ENCODE measurements at places on chromosomes 13 and 19. TPM values are rescaled to one million over a fixed set of nuclear protein-coding genes. Genes with fewer than 3 reads are reported as not detected.
A peak's percentile ranks its signal among the peaks of the same experiment; 100 is the strongest.

ZNF229 gene
- total RNA-seq = 2.6 TPM

AMER2 gene
- not detected for total RNA-seq

C5AR1 gene
- total RNA-seq = 4.0 TPM

SLC6A16 gene
- 5.1 TPM for total RNA-seq

ADAMTS10 gene
- total RNA-seq = 40.3 TPM

DNA sequence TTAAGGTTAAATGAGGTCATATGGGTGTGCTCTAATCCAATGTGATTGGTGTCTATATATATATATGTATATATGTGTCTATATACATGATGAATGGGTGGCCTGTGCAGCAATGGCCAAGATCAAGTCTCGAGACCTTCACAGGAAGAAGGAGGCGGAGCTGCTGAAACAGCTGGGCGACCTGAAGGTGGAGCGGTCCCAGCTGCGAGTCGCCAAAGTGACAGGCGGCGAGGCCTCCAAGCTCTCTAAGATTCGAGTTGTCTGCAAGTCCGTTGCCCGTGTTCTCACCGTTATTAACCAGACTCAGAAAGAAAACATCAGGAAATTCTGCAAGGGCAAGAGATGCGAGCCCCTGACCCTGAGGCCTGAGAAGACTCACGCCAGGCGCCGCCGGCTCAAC is 109.8 kb downstream of the EFNB2 start:
- no peak overlapping the region for H3K27ac ChIP-seq
- H3K4me3 ChIP-seq = no peak overlapping the region
- H3K27me3 ChIP-seq = no peaks in the 10 kb centered on the region

DNA sequence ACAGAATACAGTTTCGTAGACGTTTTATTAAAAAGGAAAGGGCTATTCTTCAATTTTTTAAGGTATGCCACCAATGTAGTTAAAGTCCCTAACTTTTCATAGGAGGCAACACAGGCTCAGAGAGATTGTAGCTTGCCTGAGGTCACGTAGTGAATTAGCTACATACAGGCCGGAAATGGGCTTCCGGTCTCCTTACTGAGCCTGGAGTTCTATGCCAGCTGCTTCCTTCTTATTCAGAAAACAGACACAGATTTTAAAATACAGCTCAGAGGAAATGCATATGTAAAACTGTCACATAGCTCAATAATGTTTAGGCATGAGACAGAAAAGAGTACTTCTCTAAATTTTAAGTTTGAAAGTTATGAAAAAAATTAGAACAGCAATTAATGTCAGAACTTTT is 85.4 kb upstream of the TUBA3C start:
- no peak overlapping the region for H3K27ac ChIP-seq
- no peak overlapping the region for H3K4me3 ChIP-seq
- no peaks in the 10 kb centered on the region for H3K27me3 ChIP-seq
- H3K4me1 ChIP-seq = no peaks in the 10 kb centered on the region
- H3K36me3 ChIP-seq = no peaks in the 10 kb centered on the region

DNA sequence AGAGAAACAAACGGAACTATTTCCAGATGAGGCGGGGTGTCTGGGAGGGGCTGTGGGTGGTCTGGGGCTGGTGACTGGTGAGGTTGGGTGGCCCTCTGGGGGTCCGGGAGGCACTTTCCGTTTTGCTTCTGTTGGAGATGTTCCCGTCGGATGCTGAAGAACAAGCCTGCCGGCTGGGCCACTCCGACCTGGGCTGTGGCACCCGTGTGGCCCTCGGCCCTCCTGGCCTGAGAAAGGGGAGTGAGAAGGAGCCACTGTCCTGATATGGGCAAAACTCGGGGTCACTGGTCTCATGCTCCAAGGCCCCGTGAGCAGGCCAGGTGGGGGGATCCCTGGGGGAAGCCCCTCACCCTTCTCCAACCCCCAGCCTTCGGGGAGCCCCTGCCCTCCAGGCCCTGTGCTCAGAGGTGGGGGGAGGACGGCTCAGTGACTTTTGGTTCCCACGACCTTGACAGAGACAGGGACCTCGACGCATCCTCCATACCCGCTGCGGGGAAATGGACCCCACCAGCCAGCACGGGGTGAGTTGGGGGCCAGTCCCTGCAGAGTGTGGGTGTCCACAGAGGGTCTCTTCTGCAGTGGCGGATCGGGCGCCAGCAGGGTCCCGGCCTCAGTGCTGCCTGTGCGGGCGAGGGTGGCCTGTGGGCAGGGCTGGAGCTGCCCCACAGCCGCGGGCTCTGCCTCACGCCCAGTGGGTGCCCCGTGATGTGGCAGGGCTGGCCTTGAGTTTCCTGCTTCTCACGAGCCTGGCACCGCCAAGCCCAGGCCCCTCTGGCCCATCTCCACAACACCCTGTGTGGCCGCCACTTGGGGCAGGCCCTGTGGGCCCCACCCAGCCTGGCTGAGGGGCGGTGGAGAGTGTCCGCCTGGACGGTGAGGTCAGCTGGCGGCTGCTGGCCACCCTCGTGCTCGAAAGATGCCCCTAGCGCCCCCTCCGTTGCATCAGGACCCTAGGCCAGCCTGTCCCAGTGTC is 4.4 kb upstream of the TBXA2R start:
- DNase-seq = no peak
- no peak overlapping the region for H3K27ac ChIP-seq
- no peak overlapping the region for H3K4me3 ChIP-seq
- H3K4me1 ChIP-seq = peaks cover 10% of the 10 kb centered on the region

GRCh38 chr13:36211567-36211966 is 2.8 kb downstream of the SOHLH2 start:
- H3K27ac ChIP-seq = no peak overlapping the region
- H3K36me3 ChIP-seq = no peaks in the 10 kb centered on the region
- DNase-seq = no peak
- no peaks in the 10 kb centered on the region for H3K4me1 ChIP-seq
- no peak overlapping the region for H3K4me3 ChIP-seq
- H3K27me3 ChIP-seq = peaks cover 2% of the 10 kb centered on the region

- peaks cover 26% of the 10 kb centered on the region for H3K4me1 ChIP-seq
- H3K4me3 ChIP-seq = peak overlapping the region; percentile 46
- no peaks in the 10 kb centered on the region for H3K36me3 ChIP-seq
- peak overlapping the region; percentile 78 for H3K27ac ChIP-seq
- no peak for DNase-seq
- H3K27me3 ChIP-seq = no peaks in the 10 kb centered on the region
These were observed 394.3 kb downstream of the FOXO1 start for GRCh38 chr13:40271931-40272775.

- DNase-seq = no peak
- no peak overlapping the region for H3K4me3 ChIP-seq
- no peaks in the 10 kb centered on the region for H3K4me1 ChIP-seq
- no peaks in the 10 kb centered on the region for H3K36me3 ChIP-seq
These were observed 122.0 kb downstream of the UQCRFS1 start for GRCh38 chr19:29090783-29091526.

DNA sequence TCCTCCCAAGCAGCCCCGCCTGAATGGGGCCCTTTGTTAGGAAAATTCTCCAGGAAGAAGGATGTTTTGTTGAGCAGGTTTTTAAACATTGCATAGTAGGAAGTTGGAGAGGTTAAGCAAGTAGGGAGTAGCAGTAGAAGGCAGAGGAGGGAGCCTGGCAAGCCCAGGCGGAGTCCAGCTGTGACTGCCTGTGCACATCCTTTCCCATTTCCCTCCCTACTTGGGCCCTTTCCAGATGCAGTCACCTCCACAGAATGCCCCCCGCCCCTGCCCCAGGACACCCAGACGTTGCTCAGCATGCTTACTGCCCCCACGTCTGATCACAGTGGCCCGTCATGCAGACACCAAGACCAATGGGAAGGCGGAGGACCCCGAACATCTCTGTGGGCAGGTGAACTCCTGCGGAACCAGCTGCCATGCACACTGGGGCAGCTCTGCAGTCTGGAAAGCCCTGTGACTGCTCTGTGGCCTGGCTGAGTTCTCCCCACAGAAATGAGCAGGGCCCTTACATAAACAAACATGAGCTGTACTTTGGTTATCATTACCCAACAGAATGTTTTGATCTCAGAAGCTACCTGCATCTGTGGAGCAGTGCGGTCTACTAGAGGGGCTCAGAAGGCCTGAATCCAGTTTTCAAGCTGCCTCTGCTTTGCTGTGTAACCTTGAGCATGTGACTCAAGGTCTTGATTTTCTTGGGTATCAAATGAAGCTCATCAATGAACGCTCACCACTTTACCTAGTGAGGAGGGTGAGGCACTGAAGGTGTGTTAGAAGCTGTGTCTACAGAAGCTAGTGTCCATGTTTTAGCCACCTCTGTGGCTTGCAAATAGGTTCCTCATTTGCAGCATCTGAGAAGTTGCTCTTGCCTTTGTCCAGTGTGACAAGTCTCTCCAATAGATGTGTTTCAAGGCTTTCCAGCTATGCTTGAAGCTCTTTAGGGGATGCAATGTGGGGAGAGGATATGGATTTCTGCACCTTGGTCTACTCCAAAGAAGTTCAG is 84.2 kb downstream of the TNFRSF19 start:
- no peak for DNase-seq
- H3K36me3 ChIP-seq = no peaks in the 10 kb centered on the region
- H3K4me1 ChIP-seq = peaks cover 5% of the 10 kb centered on the region
- H3K27me3 ChIP-seq = peaks cover 32% of the 10 kb centered on the region
- no peak overlapping the region for H3K27ac ChIP-seq

- H3K4me3 ChIP-seq = no peak overlapping the region
- H3K27ac ChIP-seq = no peak overlapping the region
- no peaks in the 10 kb centered on the region for H3K27me3 ChIP-seq
- no peaks in the 10 kb centered on the region for H3K4me1 ChIP-seq
These were observed 62.8 kb upstream of the CEACAM8 start for GRCh38 chr19:42657556-42657955.

DNA sequence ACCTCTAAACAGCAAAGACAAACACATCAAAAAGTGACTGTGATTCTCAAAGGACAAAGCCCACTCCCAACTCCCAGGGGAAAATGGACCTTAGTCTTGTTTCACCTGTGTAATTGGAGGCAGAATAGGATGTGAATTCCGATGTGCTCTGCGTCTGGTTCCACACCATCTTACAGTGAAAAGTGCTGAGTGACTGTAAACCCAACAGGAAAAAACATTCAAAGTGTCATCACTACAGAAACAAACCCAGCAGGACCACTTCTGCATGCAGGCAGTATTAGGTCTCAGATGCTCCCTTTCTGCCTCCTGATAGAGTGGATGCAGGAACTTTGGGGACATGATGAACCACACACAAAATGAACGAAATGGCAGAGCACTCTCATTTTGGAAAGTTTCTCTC is 6.5 kb downstream of the UQCRFS1 start:
- peaks cover 30% of the 10 kb centered on the region for H3K36me3 ChIP-seq
- no peak overlapping the region for H3K4me3 ChIP-seq
- DNase-seq = no peak
- H3K27me3 ChIP-seq = no peaks in the 10 kb centered on the region
- H3K4me1 ChIP-seq = peaks cover 24% of the 10 kb centered on the region

- peak overlapping the region; percentile 100 for H3K4me3 ChIP-seq
- DNase-seq = no peak
- H3K27ac ChIP-seq = peak overlapping the region; percentile 100
- peaks cover 45% of the 10 kb centered on the region for H3K4me1 ChIP-seq
These were observed 4.9 kb upstream of the ZNF580 start for GRCh38 chr19:55635856-55636440.

DNA sequence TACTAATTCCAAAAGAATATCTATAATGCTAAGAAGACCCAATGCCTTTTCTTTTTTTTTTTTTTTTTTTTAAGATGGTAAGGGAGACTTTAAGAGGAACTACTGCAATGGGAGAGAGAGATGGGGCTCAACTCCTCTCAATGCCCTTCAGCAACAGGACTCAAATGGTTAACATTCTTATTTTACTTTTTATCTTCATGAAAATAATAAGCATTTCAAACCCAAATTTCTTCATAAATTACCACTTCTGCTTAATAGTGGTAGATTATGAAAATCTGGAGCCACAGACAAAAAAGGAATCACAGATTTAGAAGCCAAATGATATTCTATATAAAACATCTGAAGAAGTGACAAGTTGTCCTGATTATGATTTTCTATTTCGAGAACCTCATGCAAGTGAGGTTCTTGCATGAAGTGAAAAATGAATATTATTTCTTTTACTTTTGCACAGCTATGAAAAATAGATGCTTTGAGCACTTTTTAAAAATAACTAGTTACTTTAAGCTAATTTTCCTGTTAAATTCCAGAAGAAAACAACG is 74.2 kb downstream of the SERP2 start:
- H3K27me3 ChIP-seq = peaks cover 16% of the 10 kb centered on the region
- no peaks in the 10 kb centered on the region for H3K36me3 ChIP-seq
- no peak overlapping the region for H3K4me3 ChIP-seq
- DNase-seq = no peak

DNA sequence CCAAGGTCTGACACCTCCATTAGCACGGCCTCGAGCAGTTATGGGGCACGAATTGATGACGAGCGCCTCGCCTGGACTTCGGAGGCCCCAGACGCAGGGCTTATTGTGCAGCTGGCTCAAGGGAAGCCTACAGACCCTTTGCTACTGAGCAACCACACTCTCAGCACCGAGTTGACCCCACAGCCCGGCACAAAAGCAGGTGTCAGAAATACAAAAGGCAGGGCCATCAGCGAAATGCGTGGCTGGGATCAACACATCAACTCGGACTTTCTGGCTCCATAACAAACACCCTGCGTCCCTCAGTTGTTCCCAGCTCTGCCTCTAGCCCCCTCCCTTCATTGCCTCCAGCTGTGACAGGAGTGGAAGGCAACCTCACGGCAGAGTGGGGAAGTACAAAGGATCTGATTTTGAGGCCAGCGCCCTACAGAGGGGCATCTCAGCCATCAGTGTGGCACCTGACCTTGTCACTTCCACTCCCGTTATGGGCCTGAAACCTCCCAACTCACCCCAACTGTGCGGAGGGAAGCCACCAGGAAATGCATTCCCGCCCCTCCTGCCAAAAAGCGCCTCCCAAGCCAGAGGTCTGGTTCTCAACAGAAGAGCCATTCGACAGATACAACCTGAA is 18.0 kb downstream of the PEPD start:
- H3K27me3 ChIP-seq = no peaks in the 10 kb centered on the region
- no peak overlapping the region for H3K27ac ChIP-seq
- H3K4me3 ChIP-seq = no peak overlapping the region
- peaks cover 2% of the 10 kb centered on the region for H3K36me3 ChIP-seq
- no peak for DNase-seq
- peaks cover 2% of the 10 kb centered on the region for H3K4me1 ChIP-seq

GRCh38 chr19:49676784-49677230 is 264 bp upstream of the PRMT1 start:
- no peaks in the 10 kb centered on the region for H3K27me3 ChIP-seq
- peaks cover 25% of the 10 kb centered on the region for H3K4me1 ChIP-seq
- peak; percentile 94 for DNase-seq
- peak overlapping the region; percentile 97 for H3K27ac ChIP-seq
- peaks cover 9% of the 10 kb centered on the region for H3K36me3 ChIP-seq
- peak overlapping the region; percentile 99 for H3K4me3 ChIP-seq

- H3K4me1 ChIP-seq = no peaks in the 10 kb centered on the region
- DNase-seq = no peak
- H3K27me3 ChIP-seq = peaks cover 7% of the 10 kb centered on the region
- H3K36me3 ChIP-seq = no peaks in the 10 kb centered on the region
- H3K4me3 ChIP-seq = no peak overlapping the region
These were observed 39.0 kb downstream of the SERTM1 start for GRCh38 chr13:36712770-36713169.

- no peak for DNase-seq
- peaks cover 38% of the 10 kb centered on the region for H3K27me3 ChIP-seq
- no peaks in the 10 kb centered on the region for H3K36me3 ChIP-seq
These were observed 12.9 kb upstream of the RFXAP start for GRCh38 chr13:36806102-36806501.

GRCh38 chr19:13260883-13261653 is 110.9 kb downstream of the IER2 start:
- peak overlapping the region; percentile 66 for H3K27ac ChIP-seq
- H3K27me3 ChIP-seq = peaks cover 18% of the 10 kb centered on the region
- DNase-seq = no peak
- H3K4me3 ChIP-seq = no peak overlapping the region
